ENCODE measurements at places on chromosomes 7 and 10.
A peak's percentile ranks its signal among the peaks of the same experiment; 100 is the strongest.

DNA sequence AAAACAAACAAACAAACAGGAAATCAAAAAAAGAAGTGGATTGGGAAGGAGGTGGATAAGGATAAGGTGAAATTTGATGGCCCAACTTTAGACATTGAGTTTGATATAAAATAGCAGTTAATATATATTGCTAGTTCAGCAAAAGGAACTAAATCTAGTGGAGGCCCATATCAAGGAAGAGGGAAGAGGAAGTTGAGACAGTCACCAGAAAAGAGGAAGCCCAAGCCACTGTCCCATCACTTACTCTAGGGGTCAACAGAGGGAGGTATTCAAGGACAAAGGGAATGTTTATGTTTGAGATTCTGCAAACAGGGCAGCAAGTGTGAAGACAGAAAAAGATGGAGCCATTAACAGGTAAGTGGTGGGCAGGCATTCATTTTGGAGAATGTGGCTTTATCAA lies 3.7 kb downstream of the LAMTOR4 start:
- DNase-seq = no peak

- no peak for DNase-seq
These were observed 588.6 kb downstream of the DNAJB9 start for GRCh38 chr7:109158246-109158645.

- no peak for DNase-seq
These were observed 21.9 kb downstream of the CACNB2 start for GRCh38 chr10:18162021-18162627.

GRCh38 chr7:5704534-5704922 lies 76.9 kb downstream of the RNF216 start:
- peak; percentile 72 for DNase-seq

DNA sequence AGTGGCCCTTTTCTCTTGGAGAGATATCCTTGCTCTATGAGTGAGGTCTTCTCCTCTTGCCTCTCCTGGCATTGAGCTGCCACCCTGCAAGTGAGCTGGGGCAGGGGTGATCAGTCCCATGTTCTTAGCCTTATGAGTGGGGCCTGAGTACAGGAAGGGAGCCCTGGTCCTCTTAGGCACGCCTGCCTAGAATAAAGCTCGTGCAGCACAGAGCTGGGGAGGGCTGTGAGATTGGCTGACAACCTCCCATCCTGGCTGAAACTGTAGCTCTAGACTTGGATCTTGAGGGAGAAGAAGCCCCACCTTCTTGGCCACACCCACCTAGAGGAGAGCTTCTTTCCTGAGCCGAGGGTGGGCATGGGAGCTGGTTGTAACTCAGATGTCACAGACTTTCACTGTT lies 305.0 kb upstream of the ZNF32 start:
- DNase-seq = no peak

DNA sequence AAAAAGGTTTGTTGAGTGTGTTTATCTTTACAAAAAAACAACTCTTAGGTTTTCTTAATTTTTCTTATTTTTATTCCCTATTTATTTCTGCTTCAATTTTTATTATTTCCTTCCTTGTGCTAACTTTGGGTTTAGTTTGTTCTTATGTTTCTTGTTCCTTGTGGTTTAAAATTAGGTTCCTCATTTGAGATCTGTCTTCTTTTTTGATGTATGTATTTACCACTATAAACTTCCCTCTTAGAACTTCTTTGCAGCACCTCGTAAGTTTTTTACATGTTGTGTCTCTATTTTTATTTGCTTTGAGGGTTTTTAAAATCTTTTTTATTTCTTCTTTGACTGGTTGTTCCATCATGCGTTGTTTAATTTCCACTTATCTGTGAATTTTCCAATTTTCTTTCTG lies 1217.1 kb upstream of the CELF2 start:
- DNase-seq = no peak

GRCh38 chr10:55212051-55212450 lies 411.0 kb upstream of the PCDH15 start:
- no peak for DNase-seq
